Muscle of arm (tissue), 14 donors: ENCODE measurements at places on chromosomes 16 and 17. TPM values are rescaled to one million over a fixed set of nuclear protein-coding genes. Genes with fewer than 3 reads are reported as not detected.

The TAC4 gene
- 1.2 TPM for polyA plus RNA-seq

The CLCN7 gene
- 34.8 TPM for polyA plus RNA-seq

The PRSS53 gene
- 3.5 TPM for polyA plus RNA-seq

The ARL5C gene
- not detected for polyA plus RNA-seq

The FBXO39 gene
- 0.07 TPM for polyA plus RNA-seq

The HOXB4 gene
- polyA plus RNA-seq: 2.9 TPM

The SHMT1 gene
- polyA plus RNA-seq: 10.3 TPM

The SAMD14 gene
- polyA plus RNA-seq: 3.2 TPM

The C1QTNF8 gene
- polyA plus RNA-seq: not detected

The SLC5A11 gene
- polyA plus RNA-seq: not detected

The MIF4GD gene
- 14.0 TPM for polyA plus RNA-seq

The PHOSPHO1 gene
- 11.9 TPM for polyA plus RNA-seq

The IKZF3 gene
- polyA plus RNA-seq: 0.26 TPM
